ENCODE measurements at places on chromosomes 1 and 21. TPM values are rescaled to one million over a fixed set of nuclear protein-coding genes. Genes with fewer than 3 reads are reported as not detected.

Gene FCRLB
- 3.6 TPM for total RNA-seq

Gene LCA5L
- total RNA-seq, result 1.1 TPM

Gene IL10
- total RNA-seq, result 2.8 TPM

Gene ATP1A4
- total RNA-seq, result 8.3 TPM

Gene AK4
- total RNA-seq, result 12.5 TPM

Gene OR2L2
- 0.11 TPM for total RNA-seq

Gene SLAMF6
- total RNA-seq, result 0.53 TPM

Measured in urinary bladder (tissue), 4 donors.